ENCODE measurements at places on chromosomes 13 and 19.

DNA sequence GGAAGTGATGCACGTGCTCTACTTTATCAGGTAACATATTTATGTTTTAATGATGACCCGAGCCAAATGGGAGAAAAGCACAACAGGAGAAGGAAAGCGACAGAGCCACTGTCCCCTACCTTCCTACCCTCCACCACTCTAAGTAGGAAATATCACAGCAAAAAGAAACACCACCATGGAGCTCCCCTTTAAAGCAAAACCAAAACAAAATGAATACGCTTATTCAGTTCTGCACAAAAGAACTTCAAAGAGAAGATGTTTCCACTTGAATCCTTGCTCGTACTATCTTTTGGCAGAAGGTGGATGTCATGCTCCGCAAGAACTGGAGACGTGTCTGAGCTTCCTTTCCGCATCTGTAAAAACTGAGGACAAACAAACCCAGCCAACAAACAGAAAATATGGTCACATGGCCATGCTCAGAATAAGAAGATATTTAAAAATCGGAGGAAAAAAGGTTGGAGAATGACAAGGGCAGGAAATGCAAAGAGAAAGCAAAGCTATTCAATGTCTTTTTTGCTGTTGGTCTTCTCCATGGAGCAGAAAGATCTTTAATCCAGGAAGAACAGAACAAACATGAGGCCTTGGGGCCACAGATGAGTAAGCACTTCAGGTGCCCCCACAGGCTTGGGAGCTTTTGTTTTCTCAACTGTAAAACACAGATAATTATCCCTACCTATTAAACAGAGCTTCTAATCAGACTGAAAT is 19.5 kb downstream of the N4BP2L1 start:
- DNase-seq: no peak

GRCh38 chr13:112844879-112845278 is 124.1 kb upstream of the MCF2L start:
- no peak for DNase-seq

DNA sequence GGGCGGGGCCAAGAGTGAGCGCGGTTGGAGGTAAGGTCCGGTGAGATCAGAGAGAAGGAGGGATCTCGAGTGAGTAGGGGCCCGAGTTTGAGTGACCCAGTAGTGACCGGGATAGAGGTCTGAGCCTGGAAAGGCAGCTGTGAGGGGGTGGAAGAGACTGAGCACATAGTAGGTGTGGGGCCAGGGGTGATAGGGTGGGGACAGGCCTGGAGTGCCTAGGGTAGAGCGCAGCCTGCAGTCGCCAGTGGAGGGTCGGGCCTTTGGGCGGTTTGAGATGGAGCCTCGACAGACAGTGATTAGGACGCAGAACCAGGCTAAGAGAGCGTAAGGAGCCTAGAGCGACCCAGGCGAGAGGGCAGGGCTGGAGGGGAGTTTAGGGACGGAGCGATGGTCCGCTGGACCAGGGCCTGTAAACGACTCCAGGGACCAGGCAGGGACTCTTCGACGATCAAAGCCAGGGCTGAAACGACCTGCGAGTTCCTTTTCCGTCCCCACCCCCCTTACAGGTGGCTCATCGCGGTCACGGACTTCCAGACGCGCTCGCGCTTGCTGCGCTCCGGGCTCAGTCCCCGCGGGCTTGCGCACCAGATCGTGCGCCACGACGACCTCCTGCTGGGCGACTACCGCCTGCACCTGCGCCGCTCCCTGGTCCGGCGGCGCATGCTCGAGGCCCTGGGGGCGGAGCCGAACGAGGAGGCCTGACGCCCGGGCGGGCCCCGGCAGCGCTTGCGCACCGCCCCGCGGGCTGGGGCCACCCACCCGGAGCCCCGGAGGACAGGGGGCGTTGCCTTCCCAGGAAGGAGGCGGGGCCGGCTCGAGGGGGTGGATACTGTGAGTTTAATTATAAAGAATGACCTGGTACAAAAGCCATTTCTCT is 9.4 kb downstream of the C19orf81 start:
- DNase-seq: peak; percentile 73

GRCh38 chr19:23699521-23699860 is 12.5 kb upstream of the ZNF675 start:
- no peak for DNase-seq

DNA sequence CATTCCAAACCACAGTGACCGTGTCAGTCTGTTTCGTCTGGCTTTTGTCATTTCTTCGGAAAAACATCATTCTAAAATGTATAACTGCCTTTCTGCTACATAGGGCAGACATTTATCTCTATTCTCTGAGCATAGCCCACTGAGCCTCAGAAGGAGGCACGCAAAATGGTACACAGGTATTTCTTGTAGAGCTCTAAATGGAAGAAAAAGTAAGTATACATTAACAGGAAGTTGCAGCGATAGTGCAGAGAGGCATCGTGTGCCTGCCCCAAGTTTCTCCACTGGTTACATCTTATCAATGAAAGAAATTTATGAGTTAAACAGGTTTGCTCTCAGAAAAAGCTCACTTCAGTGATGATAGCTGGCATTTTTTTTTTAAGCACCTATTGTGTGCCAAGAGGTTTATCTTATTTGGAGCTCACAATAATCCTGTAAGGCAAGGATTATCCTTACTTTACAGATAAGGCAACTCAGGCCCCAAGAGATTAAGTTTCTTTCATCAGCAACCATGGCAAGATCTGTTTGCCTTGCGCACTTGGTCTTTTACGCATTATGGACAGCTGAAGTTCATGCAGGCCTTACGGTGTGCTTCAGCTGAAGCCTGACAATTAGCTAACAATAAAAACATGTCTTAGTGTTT is 1.2 kb upstream of the RCBTB2 start:
- DNase-seq: peak; percentile 16

DNA sequence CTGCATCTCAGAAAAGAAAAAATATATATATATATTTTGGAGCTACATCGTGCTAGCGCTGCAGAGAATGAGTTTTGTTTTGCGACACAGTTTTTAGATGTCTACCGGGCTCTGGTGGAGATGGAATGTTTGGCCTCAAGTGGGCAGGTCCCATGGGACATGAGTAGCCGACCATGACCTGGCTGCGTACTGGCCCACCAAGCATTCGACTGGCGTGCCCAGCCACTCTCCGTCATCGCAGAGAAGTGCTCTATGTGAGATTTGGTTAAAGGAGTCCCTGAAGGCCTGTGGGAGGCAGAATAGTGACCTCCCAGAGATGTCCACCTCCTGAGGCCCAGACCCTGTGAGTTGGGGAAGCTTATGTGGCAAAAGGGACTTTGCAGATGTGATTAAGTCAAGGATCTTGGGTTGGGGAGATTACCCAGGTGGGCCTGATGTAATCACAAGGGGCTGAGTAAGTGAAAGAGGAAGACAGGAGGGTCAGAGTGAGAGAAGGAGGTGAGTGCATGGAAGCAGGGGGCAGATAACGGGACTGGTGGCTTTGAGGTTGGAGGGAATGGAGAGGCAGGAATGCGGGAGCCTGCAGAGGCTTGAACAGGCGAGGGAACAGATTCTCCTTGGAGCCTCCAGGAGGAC is 821 bp upstream of the LILRB4 start:
- no peak for DNase-seq

- DNase-seq: no peak
Observed at GRCh38 chr19:6963937-6964336, 57.3 kb downstream of the MBD3L2B start.

- DNase-seq: no peak
Observed at GRCh38 chr19:29927944-29928625, 14.0 kb upstream of the URI1 start.

GRCh38 chr13:57634839-57635165 is 3.3 kb downstream of the PCDH17 start:
- no peak for DNase-seq

DNA sequence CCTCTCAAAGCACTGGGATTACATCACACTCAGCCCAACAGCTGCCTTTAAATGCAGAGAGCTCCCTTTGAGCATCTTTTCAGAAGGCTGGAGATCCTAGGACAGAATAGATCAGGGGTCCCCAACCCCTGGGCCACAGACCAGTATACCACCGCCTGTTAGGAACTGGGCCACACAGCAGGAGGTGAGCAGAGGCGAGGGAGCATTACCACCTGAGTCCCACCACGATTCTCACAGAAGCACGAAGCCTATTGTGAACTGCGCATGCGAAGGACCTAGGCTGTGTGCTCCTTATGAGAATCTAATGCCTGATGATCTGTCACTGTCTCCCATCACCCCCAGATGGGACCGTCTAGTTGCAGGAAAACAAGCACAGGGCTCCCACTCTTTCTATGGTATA is 2.2 kb upstream of the WTIP start:
- DNase-seq: no peak

- no peak for DNase-seq
Observed at GRCh38 chr19:51824281-51825005, 29.5 kb downstream of the FPR3 start.

GRCh38 chr19:30924670-30925069 is 424.6 kb downstream of the TSHZ3 start:
- no peak for DNase-seq

DNA sequence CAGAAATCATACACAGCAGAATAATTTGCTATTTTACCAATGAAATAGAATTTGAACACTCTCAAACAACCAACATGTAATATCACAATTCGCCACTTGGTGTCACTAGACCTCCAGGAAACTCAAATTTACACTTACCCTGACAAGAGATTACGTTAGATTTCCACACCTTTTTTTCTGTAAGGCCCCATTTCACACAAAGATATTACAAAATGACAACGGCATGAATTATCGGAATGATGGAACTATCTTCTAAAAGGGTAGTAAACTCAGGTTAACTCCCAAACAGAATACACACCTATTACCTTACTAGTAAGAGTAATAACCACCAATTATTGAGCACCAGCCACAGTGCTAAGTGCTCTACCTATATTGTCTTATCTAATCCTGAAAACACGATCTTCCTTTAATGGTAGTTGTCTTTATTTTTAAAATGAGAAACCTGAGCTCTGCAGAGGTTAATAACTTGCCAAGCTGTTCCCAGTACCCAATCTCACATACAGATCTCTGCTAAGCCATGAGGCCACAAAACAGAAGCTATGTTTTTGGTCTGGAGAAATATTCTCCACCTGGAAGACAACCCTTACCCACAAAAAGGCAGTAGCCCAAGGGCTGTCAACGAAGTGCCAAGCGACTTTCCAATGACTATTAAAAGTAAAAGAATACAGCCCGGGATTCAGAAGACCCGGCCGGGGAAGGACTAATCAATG is 152.4 kb downstream of the DCLK1 start:
- peak; percentile 29 for DNase-seq

GRCh38 chr19:7874076-7874896 is at the start of gene PRR36:
Gene PRR36, minus strand, starts transcription at chr19:7874390. Its CDS starts 701 bp downstream, at chr19:7873689.
- no peak for DNase-seq

DNA sequence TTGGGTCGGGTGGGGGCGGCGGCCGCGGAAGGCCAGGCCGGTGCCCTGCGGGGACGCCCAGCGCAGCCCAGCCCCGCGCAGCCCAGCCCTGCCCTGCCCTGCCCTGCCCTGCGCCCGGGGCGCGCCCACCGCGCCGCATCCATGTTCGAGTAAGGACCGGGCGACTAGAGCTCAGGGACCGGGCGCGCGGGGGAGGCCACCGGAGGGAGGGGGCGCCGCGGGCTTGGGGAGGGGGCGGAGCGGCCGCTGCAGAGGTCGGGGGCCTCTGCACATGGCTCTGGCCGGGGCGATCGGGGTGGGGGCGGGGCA is 169 bp downstream of the GRAMD1A start:
- DNase-seq: no peak

DNA sequence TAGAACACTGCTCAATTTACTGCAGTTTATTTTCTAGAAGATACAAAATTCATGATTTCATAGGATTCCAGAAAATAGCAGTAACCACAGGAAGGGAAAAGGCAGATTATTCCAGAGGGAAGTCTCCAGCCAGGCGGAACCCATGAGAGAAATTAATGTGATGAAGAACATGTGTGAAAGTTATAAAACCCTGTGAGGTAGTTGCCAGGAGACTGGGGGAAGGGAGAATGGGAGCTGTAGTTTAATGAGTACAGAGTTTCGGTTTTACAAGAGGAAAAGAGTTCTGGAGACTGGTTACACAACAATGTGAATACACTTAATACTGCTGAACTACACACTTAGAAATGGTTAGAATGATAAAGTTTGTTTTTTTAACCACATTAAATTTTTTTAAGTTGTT is 14.2 kb upstream of the PDX1 start:
- no peak for DNase-seq

- no peak for DNase-seq
Observed at GRCh38 chr19:33464733-33465115, 56.9 kb downstream of the PEPD start.

DNA sequence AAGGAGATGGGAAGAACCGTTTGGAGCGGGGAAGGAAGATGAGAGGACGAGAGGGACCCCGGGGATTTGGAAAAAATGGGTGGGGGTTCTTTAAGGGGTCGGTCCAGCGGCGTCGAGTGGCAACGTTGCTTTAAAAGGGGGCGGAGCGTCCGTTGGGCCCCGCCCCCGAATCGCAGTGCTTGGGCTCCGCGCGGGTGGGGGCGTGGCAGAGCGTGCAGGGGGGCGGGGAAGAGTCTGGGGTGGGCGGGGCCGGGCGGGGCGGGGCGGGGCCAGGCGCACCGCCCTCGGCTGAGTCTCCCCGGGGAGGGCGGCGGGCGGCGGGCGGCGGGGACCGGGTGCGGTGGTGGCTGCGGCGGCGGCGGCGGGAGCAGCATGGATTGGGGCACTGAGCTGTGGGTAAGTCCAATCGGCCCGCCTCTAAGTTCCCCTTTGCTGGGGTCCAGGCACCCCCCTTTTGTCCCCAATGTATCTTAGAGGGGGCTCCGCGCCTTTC is at the start of gene TRIP10:
Gene TRIP10 (plus strand): TSS at position 291 of the 493 bp plus-strand sequence. CDS start 82 bp downstream, at position 373.
- no peak for DNase-seq

- no peak for DNase-seq
Observed at GRCh38 chr19:43450545-43450997, 14.8 kb downstream of the LYPD3 start.

DNA sequence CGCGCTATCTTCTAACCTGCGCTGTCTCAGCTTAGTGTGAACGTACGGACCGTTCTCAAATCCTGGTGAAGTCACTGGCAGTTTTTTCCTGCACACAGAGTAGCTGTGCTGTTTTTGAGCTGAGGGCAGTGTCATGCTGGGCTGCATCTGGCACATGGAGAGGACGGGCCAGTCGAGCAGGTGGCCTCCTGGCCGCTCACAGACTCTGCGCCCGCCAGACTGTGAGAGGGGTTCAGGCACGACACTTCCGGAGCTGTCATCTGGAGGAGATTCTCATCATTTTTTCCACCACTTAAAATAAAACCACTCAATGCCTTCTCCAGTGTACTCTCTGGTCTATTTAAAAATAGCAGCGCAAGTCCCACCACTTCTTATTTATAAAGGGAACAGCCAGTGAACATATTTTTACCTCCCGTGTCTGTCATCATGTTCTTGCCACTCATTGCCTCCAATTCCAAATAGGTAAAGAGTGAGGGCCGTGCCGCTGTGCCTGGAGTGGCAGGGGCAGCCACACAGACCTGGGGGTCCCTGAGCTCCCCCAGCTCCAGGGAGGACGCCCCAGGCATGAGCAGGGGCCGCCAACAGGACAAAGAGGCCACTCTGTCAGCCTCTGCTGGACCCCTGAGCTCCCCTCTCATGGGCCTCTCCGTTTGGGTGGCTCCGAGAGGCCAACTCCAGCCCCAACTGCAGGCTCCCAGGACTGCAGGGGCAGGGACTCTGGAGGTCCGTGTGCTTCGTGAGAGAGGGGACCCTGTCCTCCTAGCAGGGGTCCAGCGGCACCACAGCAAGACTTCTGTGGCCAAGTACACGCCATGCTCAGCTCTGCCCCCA is 36.9 kb upstream of the GRTP1 start:
- DNase-seq: no peak
